ENCODE measurements at places on chromosomes 12 and 14.

- no peak for DNase-seq
Observed at GRCh38 chr12:11741434-11742092, 92.1 kb downstream of the ETV6 start.

DNA sequence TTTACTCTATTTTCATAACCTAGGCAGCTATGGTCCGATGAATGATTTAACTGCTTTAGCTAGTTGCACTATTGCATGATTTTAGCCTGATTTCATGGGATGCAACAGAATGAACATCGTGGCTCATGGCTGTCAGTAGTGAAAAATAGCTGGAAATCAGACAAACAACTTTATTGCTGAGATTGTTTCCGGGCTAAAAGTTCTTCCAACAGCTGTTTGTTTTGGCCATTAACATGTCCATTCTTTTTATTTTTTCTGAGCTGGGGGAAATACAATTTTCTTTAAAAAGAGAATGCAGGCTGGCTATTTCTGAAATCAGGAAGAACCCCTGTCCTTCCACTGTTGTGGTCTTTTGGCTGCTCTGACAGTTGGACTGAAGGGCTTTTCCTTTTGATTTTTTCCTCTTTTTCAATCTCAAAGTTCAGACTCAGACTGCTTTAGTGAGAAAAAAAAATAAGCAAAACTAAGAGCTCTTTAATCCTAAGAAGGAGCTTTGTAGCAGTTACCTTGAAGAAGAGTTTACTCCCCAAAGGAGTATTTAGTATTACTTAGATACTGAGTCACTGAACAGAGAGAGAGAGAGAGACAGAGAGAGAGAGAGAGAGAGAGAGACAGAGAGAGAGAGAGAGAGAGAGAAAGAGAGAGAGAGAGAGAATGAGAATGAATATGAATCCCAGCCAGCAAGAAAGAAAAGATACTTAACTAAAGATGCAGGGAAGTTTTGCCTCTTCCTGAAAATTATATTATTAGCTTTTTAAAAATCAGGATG, at the start of gene NAV3:
Gene NAV3, plus strand, starts transcription at position 312 of the 769 bp plus-strand sequence. CDS start 568 bp downstream, outside the sequence.
- no peak for DNase-seq

GRCh38 chr14:93114068-93114710, 1.5 kb downstream of the ITPK1 start:
- DNase-seq: no peak

DNA sequence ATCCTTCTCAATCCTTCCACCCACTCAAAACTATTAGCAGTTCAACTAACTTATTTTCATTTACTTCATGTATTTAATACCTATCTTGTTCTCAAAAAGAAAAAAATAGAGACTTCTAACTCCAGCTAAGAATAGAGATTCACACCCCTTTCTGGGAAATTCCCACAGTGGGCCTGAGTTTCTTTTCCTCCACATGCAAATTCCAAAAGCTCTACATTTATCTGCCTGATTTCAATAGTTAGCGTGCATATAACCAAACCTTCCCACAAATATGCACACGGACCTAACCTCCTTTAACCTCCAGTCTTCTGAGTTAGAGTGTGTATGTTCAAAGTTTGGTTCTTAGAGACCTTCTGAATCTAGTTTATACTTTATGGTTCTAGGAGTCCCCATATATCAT, 62.5 kb downstream of the GRIN2B start:
- no peak for DNase-seq

- no peak for DNase-seq
Observed at GRCh38 chr12:128015276-128015675, 251.7 kb upstream of the TMEM132C start.

DNA sequence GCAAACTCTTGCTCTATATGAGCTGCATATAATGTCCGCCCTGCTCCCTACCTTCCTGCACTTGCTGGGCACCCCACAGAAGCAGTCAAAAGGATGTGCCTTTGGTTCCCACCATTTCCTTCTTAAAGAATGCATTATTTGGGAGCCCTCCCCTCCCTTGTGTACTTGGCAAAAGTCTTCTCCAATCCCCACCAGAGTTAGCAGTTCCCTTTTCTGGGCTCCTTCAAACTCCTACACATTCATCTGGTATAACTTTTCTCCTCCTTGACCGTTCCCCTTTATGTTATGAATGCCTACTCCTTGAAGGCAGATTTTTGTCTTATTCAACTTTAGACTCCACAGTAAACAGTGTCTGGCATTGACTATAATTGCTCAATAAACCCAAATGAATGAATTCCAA, 27.8 kb downstream of the AREL1 start:
- DNase-seq: no peak

DNA sequence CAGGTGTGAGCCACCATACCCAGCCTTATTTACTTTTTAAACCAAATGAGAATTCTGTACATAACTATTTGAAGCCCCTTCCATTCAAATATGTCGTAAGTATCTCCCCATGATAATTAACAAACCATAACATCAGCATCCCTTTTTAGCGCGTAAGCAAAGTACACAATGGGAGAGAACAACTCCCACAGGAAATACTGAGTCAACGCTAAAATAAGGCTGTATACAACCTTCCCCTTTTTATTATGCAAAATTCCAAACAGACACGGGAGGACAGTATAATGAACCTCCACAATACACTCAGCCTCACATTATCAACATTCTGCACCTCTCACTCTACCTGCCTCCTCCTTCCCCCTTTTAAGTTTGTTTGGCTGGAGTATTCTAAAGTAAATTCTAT, 73.5 kb downstream of the CCDC88C start:
- no peak for DNase-seq

- no peak for DNase-seq
Observed at GRCh38 chr12:26122061-26122680, 2.7 kb downstream of the BHLHE41 start.

DNA sequence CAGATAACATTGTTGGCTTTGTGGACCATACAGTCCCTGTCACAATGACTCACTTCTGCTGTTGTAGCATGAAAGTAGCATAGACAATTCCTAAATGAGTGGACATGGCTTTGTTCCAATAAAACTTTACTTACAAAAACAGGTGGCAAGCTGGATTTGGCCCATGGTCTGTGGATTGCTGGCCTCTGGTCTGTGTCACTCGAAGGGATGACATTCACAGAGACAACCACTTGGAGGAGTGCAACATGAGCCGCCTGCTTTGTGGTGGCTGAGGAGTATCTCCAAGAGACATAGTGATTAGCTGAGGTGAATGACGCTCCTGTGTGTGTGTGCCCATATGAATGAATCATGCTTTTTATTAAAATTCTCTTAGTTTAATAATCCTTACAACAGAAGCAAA, 81.3 kb upstream of the NRXN3 start:
- DNase-seq: no peak

DNA sequence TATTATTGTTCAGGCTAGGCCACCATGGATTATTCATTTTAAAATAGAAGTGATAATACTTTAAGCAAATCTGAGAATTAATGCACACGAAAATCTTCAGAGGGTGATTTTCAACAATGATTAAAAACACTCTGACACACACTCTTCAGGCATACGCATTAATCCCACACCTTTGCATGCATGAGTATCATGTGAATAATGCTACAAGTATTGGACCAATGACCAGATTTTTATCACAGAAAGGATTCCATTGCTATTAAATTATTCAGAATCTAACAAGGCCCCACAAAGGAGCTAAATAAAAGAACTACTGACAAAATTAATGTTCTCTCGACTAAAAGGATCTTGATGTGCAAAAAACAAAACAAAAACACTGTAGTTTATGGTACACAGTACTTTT, 11.1 kb downstream of the EPS8 start:
- DNase-seq: no peak

DNA sequence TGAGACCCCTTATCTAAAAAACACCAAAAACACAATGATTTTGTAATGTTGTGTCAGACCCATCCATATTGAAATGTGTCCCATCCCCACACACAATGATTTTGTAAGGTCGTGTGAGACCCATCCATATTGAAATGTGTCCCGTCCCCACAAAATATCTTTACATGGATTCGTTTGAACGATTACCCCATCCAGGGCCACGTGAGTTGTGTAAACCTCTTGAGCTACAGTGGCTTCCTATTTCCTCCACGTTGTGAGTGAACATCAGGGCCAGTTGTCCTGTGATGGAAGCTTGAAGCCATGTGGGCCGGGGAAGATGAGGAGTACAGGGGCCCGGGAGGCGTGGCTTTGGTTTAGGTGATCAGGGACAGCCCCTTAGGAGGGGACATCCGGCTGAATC, 27.0 kb upstream of the ULK1 start:
- no peak for DNase-seq

DNA sequence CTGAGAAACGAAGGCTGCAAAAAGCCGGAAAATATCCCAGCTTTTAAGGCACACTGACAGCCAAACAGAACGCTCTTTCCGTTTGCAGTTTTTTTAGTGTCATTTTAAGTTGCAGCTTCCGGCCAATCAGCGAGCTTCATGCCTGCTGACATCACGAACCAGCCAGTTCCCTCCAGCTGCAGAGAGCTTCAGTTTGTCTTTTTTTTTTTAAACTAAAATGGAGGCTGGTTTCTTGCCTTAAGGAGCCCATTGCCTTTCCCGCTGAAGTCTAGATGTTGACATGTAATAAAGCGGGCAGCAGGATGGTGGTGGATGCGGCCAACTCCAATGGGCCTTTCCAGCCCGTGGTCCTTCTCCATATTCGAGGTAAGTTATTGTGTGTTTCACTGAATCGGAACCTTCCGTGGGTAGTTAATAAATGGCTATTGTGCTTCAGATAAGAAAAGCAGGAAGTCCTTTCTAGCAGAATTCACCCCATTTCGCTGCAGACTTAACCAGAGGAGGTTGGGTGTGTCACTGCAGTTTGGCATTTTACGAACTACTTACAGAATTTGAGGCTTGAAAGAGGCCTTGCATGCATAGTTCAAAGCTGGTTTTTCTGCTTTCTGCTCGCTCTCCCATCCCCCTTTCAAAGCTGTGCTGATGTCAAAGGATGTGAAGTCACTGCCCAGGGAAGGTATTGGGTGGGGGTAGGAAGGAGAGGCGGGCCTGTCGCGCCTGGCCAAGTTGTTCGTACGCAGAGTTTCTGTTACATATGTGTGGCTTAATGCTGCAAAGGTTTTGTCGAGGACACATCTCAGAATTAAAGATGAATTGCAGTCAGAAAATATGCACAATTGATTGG, 48.4 kb downstream of the PPP2R5C start:
- DNase-seq: peak; percentile 84

DNA sequence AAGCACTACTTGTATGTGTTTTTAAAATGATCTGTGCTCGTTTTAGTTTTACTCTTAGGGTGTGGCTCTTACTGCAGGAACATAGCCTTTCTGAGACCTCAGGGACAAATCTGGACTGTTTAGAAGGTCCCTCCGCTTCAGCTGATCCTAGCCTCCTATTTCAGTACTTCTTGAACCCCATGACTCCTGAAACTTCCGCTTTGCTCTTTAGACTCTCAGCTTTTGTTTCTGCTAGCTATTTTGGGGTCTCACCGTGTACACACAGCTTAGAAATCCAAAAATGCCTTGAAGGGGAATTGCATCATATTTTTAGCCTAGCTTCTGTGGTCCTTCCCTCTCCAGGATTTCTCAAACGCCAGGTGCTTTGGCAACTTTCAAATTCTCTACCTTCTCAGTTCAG, 8.3 kb downstream of the OR11G2 start:
- DNase-seq: no peak

GRCh38 chr14:21346532-21347135, 37.2 kb downstream of the SUPT16H start:
- DNase-seq: peak; percentile 12

DNA sequence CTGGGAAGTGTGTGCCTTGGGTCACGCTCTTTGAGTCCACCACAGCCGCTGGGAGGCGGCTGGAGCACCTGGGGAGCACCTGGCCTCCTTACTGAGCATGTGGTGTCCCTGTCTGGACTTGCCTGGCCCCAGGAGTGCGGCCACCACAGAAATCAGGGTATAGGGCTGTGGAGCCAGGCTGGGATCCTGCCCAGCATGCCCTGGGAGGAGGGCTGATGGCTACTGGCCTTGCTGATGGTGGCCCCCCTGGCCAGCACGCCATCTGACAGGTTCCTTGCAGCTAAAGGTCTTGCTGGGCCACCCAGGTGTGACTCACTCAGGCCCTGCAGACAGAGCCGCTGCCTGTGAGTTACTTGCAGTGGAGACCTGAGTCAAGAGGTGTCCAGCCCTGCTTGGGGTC, 6.0 kb downstream of the ULK1 start:
- no peak for DNase-seq

- DNase-seq: no peak
Observed at GRCh38 chr14:36662258-36662542, 540 bp downstream of the PAX9 start.

GRCh38 chr14:56996721-56997399, 186.6 kb upstream of the OTX2 start:
- no peak for DNase-seq

- DNase-seq: no peak
Observed at GRCh38 chr14:23664207-23664885, 28.2 kb downstream of the DHRS2 start.

DNA sequence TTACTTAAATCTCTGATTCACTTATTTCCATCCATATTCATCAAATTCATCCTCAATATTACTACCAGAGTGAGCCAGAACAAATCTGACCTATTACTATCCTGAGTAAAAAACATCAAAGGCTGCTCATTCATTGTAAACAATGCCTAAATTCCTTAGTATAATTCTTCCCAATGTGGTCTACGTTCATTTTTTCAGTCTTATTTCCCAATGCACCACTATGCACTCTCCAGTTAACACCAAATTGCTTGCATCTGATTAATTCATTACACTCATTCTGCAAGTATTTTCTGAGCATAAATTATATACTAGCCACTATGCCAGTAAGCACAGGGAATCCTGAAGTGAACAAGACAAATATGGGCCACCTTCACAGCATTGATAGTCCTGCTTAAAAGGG, 110.0 kb downstream of the EPS8 start:
- peak; percentile 52 for DNase-seq

DNA sequence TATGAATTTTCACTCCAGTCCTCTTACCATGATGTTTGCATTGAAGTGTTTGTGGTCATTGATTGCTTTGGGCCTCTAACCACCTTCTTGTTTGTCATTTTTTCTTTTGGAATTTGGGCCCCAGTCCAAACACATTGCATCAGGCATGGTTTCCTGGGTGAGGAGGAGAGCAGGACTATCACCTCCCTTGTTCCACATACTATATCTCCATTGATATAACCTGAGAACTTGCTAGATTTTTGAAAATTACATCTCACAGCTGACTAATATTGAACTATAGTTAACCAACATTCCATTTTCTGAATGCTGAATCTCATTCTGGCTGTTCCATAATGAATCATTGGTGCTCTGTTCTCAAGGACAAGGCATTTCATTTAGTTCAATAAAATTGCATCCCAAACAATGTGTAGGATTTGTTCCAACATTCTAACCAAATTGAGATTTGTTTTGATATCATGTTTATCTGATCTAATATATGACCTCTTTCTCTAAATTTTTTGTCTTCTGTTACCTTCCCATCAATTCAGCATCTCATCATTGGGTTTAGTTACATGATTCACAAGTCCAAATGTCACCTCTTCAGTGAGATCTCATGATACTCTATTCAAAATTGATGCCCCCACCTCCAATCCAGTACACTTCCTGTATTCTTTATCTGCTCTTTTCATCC, 329.0 kb downstream of the ZFP36L1 start:
- DNase-seq: no peak
